ENCODE measurements at places on chromosomes 7 and 10.

DNA sequence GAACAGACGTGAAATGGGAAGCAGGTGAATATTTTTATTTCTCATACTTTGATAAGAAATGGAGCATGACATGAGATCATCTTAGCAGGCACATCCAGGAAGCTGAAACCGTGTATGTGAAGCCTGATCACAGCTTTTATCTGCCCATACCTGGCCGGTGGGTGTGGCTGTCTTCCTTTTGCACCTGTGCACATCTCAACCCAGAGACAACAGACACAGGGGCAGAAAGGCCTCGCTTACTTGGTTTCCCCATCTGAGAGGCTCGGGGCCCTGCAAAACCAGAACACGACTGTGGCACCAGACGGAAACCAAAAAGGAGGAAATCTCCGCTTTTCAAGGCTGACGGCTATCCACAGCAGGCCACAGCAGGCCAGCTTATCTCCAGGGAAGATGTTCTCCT lies 116.4 kb downstream of the TCERG1L start:
- DNase-seq = no peak

DNA sequence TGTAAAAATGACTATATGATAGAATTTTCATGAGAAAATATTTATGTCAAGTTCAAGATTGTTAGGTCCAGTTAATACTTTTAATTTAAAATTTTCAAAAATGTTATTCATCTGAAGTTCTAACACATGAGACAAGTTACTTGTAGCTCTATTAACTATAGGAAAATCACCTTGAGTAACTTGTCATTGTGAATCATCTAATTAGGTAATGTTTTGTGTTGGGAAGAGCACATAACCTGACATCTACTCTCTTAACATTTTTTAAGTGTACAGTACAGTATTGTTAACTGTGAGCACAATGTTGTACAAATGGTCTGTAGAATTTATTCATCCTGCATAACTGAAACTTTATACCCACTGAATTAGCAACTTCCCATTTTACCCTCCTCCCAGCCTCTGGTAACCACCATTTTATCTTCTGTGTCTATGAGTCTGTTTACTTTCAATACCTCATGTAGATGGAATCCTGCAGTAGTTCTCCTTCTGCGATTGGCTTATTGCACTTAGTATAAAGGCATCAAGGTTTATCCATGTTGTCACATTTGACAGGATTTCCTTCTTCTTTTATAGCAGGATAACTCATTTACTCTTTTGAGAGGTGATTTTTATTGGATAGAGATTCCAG lies 54.6 kb downstream of the ARL4A start:
- no peak for DNase-seq

GRCh38 chr7:17043012-17043877 lies 161.5 kb upstream of the AGR3 start:
- DNase-seq = no peak

DNA sequence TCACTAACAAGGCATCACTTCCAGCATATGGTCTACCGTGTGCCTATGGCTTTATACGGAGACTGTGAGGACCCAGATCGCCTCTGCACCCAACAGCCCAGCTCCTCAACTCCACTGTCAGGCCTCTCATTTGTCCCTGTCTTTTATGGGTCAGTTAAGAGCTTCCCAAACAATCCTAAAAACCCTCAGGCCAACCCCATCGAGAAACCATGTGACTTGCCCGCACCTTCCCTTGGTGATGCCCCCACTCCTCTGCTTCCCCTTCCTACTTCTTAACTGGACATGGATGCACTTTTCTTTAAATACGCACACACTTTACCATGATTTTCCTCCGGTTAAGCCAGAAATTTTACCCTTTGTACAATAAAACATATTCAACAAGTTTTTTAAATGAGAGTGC lies 46.8 kb downstream of the BAIAP2L1 start:
- no peak for DNase-seq

DNA sequence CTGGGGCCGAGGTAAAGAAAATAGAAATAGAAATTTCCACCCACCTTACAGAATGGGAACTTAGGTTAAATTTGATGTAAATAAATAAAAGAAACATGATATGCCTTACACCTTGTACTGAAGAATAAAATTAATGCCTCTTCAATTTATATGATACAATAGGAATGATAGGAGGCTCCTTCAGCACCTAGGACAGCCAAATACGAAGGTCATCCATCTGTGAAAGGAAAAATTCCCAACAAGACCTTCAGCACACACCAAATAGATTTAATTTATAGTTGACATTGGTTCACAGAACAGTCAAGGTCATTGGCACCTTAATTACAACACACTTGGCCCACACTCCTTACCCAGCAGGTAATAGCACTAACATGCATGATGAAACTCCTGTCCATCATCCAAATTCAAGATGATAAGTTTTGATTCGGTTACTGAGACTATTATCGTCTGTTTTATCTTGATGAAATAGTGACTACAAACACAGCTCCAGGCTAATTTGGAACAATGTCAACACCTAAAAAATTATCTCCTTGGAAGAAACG lies 250.9 kb downstream of the SNX13 start:
- no peak for DNase-seq

DNA sequence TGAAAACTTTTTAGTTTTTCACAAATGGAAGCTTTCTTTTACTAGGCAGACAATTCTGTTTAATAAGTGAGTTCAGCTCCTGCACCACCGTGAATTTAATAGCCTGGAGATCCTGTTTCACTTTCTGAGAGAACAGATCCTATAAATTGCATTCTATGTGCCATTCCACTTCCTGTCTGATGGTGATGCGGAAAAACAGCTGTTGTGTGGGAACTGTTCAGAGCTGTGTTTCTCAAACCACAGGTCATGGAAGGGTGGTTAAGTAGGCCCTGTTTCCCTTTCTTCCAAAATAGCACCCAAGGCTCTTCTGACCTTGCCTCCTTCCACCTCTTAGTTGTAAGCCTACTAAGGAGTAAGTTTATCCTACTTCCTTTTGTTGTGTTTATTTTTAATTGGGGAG lies 97.2 kb upstream of the DKK1 start:
- peak; percentile 51 for DNase-seq

GRCh38 chr10:108612485-108612884 lies 1310.8 kb downstream of the XPNPEP1 start:
- DNase-seq = no peak
